ENCODE measurements at places on chromosomes 1 and 21.

DNA sequence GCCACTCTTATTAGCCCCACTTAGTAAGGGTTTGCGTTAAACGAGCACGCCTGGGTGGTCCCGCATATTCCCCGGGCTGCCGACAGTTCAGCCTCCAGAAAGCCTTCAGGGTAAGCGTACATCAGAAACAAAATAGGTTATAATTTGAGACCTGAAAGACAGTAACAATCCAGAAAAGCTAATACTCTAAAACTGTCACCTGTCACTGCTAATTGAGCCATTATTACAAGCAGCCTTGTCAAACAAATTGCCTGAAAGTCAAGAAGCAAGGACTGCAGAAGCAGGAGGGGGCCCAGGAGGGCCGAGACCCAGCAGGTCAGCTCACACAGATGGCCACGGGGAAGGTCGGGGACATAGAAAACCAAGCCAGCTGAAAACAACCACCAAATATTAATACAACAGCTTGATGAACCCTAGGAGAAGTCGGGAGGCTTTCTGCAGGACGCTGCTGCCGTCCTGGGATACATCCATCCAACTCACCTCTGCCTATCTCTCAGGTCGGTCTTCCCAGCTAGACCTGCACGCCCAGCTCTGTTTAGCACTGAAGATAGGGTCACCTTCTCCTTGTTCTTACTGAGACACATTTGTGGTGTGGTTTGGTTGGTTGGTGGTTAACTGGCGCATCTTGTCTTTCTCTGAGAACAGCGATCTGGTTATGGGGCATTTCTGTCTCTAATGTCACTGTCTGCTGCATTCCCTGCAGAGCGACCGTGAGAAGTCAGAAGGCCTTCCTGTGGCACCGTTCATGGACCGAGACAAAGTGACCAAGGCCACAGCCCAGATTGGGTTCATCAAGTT, 110.8 kb downstream of the WDR4 start:
- DNase-seq: no peak

- no peak for DNase-seq
These were observed 74.8 kb upstream of the ATP1B1 start for GRCh38 chr1:169031566-169032224.

GRCh38 chr21:44255511-44255981, 6.2 kb downstream of the DNMT3L start:
- no peak for DNase-seq

DNA sequence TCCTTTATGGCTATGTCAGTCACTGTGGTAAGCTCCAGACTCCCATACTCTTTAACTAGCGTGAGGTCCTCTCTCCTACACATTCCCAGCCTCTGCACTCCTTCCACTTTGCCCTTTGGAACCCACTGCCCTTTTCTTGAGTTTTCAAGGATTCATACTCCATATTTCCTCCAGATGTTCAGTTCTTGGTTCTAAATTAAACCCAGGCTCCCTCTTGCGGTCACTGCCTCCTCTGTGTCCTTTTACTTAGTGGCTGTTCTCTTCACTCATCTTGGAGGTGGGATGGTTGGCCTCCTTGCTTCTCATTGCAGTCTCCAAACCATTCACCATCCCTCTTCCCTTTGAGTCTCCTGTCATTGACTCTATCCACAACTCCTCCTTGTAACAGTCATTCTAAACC, 208.1 kb downstream of the TGFB2 start:
- DNase-seq: no peak

DNA sequence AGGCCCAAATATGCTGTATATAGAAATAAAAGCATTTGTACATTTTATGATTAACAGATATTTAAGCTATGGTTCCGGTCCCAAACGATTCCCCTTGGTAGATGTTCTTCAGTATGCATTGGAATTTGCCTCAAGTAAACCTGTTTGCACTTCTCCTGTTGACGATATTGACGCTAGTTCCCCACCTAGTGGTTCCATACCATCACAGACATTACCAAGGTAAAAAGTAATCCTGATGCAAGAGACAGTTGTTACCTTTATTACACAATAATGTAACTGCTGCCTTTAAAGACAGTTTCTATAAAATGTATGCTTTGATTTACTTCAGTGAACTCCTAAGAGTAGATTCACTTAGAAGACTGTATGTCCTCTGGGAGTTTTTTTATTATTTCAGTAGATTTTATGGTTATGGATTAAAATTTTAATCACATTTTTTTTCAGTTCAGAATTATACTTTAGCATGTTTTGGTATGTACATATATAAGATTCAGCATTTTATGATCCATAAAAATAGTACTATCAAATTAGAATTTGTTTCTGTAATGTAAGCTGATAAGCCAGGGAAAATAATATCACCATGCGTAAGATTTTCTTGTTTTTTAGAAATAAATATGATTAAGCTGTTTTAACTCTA, 96.5 kb downstream of the USP25 start:
- DNase-seq: peak; percentile 4

DNA sequence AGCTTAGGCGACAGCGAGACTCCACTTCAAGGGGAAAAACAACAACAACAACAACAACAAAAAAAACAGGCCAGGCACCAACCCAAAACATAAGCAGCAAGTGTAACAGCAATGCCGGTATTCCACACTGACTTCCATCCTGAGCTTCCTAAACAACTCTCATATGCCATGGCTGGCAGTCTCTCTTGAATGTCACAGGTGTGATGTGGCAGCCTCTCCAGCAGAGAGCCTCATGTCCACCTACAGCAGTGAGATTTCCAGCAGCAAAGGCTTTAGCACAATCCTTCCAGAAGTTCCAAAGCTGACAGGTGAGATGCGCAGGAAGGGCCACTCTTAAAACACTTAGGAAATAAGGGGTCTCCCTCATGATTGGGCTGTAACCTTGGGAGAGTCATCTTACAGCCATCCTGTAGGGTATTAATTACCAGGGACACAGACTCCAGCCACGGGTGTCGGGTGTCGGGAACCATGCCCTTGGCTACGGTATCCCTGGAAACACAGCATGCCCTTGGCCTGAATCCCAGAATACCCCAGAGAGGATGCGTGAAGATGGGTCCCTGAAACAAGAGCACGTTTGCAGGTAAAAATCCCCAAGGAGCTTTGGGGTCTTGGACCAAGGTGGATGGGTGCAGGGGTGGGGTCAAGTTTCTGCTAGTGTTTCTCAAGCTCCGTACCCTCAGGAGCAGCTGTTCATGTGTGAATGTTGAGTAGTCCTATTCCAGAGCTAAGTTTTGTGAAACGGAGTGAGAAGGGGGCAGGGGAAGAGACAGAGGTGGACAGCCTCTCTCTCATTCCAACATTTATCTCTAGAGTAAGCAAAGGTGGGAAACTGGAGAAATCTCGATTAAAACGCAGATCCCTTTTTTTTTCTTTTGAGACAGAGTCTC, 31.4 kb downstream of the CLSTN1 start:
- no peak for DNase-seq

- DNase-seq: no peak
These were observed 815.1 kb downstream of the NCAM2 start for GRCh38 chr21:21813289-21813688.

GRCh38 chr1:205454903-205455335, 926 bp downstream of the BLACAT1 start:
- no peak for DNase-seq

DNA sequence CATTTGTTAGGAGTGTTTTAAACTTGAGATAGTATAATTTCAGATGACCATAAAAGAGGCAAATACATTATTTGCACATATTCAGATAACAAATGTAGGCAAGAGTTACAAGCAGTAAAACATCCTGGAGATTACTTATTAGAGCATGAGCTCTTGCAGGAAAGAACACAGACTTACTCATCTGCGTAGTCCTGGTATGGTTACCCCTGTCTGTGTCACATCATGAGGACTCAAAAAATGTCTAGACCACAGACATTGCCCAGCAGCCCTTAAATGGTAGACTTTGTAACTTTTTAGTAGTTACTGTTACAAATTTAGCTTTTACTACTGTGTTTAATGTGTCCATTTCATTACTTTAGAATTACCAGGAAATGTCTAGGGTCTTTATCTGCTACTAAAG, 12.8 kb downstream of the CACHD1 start:
- DNase-seq: no peak

DNA sequence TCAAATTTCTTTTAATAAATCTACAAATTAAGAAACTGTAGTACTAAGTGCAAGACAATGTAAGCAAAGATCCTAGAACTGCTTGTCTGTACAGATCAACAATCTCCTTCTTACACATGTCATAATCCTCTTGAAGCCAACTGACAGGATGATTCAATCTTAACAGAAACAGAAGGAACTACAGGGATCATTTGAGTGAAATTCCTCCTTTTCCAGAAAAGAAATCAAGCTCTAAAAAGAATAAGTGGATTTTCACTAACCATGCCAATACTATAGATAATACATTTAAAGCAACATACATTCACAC, 53.2 kb downstream of the RAB3GAP2 start:
- DNase-seq: no peak

GRCh38 chr1:67085326-67085725, 31.4 kb upstream of the SLC35D1 start:
- no peak for DNase-seq

GRCh38 chr1:53919675-53920066, 25.7 kb downstream of the DIO1 start:
- DNase-seq: no peak

- no peak for DNase-seq
These were observed 4.9 kb upstream of the CORT start for GRCh38 chr1:10444795-10445397.

DNA sequence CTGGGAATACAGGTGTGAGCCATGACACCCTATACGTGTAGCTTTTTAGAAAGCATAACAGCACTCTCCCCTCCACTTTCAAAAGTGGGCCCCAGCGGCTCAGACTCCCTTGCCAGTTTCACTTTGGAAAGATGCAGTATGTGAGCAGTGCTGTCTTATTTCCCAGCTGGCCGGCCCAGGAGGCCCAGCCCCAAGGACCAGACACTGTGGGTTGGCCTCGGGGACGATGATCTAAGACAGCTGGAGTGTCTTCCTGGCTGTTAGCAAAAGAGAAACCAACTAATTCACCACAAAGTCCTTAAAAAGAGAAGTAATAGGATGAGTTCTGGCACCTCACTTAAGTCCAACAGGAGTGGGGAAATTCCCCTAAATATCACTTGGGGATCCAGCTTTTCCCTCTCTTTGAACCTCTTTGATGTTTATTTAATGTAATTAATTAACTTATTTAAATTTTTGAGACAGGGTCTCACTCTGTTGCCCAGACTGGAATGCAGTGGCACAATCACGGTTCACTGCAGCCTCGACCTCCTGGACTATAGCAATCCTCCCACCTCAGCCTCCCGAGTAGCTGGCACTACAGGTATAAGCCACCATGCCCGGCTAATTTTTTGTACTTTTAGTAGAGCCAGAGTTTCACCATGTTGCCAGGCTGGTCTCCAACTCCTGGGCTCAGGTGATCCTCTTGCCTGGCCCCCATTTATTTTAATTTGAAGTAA, 17.6 kb upstream of the CLIC4 start:
- DNase-seq: no peak

- DNase-seq: no peak
These were observed 372.8 kb upstream of the PKN2 start for GRCh38 chr1:88311265-88311664.

- no peak for DNase-seq
These were observed 33.0 kb upstream of the EPS8L3 start for GRCh38 chr1:109796484-109797302.

DNA sequence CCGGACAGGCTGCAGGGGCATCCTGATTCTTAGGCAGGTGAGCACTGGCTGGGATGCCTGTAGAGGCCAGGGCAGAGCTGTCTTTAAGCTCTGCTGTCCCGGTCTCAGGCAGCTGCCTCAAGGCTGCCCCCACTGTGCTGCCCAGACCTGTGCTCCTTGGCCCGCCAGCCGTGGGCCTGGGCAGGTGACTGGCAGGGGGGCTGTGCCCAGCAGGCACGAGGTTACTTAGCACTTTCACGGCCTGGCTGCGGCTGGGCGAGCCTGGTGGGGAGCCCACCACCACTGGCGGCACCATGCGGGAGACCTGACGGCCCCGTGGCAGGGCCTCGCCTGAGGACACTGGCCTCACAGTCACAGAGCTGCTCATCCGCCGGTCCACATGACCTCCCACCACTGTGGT, 8.2 kb downstream of the CRYBG2 start:
- DNase-seq: no peak

GRCh38 chr21:29649406-29649814, 290.4 kb downstream of the GRIK1 start:
- no peak for DNase-seq

- no peak for DNase-seq
These were observed 23.6 kb downstream of the SLC37A1 start for GRCh38 chr21:42537106-42537742.

DNA sequence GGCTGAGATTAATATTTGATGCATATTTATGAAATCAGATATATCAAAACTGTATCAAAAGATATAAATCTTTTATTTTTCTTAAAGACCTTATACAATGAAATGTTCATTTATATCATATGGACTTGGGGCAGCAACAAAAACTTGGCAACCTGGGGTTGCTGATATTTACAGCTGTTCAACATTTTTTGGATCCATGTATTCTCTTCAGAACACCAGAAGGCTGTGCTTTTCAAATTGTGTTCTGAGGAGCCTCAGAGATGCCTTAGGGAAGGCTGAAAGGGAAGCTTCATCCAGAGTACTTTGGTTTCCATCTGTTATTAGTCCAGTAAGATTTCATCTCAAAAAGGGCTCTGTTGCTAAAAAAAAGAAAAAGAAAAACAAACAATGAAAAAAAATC, 94.8 kb downstream of the DISC1 start:
- DNase-seq: no peak

All from stimulated activated CD4-positive, alpha-beta T cell treated with anti-CD3 and anti-CD28 coated beads, TNF-alpha, amount 100 ng/mL, for 48 hours (primary cell).